ENCODE measurements at places on chromosomes 16 and 17. TPM values are rescaled to one million over a fixed set of nuclear protein-coding genes. Genes with fewer than 3 reads are reported as not detected.

DNA sequence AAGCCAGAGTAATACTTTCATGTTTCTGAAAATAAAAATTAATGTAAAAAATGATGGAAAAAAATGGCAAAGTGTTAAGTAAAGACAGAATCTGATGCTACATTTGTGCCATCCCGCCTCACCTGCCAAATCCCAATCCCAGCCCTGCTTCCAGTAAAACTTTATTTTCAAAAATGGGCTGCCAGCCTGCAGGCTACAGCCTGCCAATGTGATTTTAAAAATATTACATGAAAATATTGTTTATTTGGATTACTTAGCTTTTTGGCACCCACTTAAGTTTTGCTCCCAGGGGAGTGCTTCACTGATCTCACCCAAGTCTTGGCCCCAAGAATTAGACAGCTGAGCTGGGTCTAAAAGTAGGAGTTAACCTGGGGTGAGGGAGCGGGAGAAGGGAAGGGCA is 112.8 kb downstream of the C16orf78 start:
- H3K4me3 ChIP-seq: no peak overlapping the region
- no peak for DNase-seq
- H3K36me3 ChIP-seq: no peaks in the 10 kb centered on the region

VMO1 gene
- not detected for total RNA-seq

DNA sequence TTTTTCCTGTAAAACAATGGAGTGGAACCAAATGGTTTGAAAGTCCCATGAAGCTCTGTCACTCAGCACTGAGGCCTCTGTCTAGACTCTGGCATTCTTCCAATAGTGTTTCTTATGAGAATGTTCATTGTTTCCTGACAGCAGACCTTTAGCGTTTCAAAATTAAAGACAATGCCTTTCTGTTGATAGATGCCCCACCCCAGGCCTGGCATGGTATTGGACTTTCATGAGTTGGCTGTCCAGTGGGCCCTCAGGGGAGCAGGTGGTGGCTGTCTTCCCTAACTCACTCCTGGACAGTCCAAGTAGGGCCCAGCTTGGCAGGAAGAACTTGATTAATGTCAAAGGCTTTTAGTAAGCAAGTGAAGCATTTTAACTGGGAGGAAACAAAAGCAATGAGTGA is 186.5 kb upstream of the CCL2 start:
- H3K27me3 ChIP-seq: peaks cover 8% of the 10 kb centered on the region
- no peak overlapping the region for H3K27ac ChIP-seq
- H3K4me3 ChIP-seq: no peak overlapping the region
- no peaks in the 10 kb centered on the region for H3K36me3 ChIP-seq
- DNase-seq: no peak
- no peaks in the 10 kb centered on the region for H3K4me1 ChIP-seq

DNA sequence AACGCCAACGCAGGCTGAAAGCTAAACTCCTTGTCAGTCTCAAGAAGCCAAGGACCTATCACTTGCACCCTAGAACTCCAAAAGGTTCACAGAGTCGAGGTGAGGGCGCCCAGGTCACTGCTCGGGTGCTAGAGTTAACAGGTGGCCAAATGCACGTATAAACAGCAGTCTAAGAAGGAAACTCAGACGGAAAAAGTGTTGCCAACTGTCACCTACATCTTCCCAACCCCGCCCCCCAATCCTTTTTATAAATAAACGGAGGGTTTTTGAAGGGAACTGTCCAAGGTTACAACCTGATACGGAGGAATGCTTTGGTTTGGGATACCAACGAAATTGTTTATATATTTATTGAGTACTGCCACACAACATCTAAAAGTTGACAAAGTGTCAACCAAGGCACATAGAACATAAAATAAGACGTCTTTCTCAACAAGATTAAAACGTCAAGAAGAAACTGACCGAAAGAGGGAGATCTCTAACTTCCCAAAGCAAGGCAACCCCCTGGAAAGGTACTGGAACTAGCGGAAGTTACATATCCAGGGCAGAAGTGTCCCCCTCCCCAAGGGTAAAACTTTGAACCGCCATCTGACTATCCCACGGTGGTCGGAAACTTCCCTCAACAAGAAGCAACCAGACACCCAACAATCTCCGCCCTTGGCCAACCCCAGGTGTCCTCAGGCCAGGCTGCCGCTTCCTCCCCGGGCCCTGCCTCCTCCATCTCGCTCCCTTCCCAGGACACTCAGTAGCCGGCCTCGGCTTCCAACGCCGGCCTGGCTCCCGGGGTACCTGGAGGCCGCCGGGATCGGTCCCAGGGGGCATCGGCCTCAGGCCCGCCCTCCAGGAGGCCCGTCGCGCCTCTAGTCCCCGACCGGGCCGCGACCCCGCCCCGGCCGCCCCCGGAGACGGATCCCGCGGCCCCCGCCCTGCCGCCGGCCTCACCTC is 982 bp downstream of the SPAG9 start:
- H3K27ac ChIP-seq: peak overlapping the region; percentile 98
- DNase-seq: peak; percentile 52
- peaks cover 56% of the 10 kb centered on the region for H3K4me1 ChIP-seq
- no peaks in the 10 kb centered on the region for H3K27me3 ChIP-seq
- peak overlapping the region; percentile 99 for H3K4me3 ChIP-seq

GRCh38 chr16:66131156-66131807 is 235.2 kb upstream of the CDH5 start:
- DNase-seq: no peak
- peaks cover 94% of the 10 kb centered on the region for H3K27me3 ChIP-seq
- H3K27ac ChIP-seq: no peak overlapping the region
- H3K4me1 ChIP-seq: no peaks in the 10 kb centered on the region
- H3K36me3 ChIP-seq: no peaks in the 10 kb centered on the region
- H3K4me3 ChIP-seq: no peak overlapping the region

RAB26 gene
- total RNA-seq: 12.3 TPM

- peaks cover 22% of the 10 kb centered on the region for H3K36me3 ChIP-seq
- no peak for DNase-seq
- H3K27me3 ChIP-seq: no peaks in the 10 kb centered on the region
- H3K4me3 ChIP-seq: no peak overlapping the region
- H3K4me1 ChIP-seq: no peaks in the 10 kb centered on the region
Measured at GRCh38 chr16:75361936-75362335, 71.4 kb downstream of the CFDP1 start.

HSD17B1 gene
- 0.88 TPM for total RNA-seq

GRCh38 chr17:13544765-13545164 is 57.0 kb downstream of the HS3ST3A1 start:
- H3K27me3 ChIP-seq: no peaks in the 10 kb centered on the region
- DNase-seq: no peak
- no peaks in the 10 kb centered on the region for H3K4me1 ChIP-seq
- H3K27ac ChIP-seq: no peak overlapping the region
- no peaks in the 10 kb centered on the region for H3K36me3 ChIP-seq
- no peak overlapping the region for H3K4me3 ChIP-seq

LAT gene
- 9.7 TPM for total RNA-seq

SEPTIN12 gene
- not detected for total RNA-seq

RHBDL1 gene
- 2.4 TPM for total RNA-seq

SCARF1 gene
- total RNA-seq: 0.37 TPM

DNA sequence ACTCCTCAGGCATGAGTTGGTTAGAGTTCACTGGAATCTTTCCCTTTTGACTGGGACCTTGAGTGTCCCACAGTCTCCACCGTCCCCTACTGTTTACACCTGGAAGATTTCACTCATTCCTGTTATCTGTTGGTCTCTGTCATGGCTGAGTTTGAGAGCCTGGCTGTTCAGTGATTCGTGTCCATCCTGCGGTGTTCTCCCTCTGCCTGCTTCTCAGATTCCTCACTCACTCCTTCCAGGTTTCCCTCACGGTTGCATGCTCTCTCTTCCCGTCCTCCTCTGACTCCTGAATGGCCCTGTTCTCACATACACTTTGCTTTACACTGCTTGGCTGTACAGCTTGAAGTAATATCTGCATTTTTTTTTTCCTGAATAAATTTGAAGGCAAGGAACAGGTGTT is 24.5 kb downstream of the OR1D5 start:
- H3K27me3 ChIP-seq: peaks cover 16% of the 10 kb centered on the region
- peaks cover 9% of the 10 kb centered on the region for H3K36me3 ChIP-seq
- DNase-seq: no peak

DNA sequence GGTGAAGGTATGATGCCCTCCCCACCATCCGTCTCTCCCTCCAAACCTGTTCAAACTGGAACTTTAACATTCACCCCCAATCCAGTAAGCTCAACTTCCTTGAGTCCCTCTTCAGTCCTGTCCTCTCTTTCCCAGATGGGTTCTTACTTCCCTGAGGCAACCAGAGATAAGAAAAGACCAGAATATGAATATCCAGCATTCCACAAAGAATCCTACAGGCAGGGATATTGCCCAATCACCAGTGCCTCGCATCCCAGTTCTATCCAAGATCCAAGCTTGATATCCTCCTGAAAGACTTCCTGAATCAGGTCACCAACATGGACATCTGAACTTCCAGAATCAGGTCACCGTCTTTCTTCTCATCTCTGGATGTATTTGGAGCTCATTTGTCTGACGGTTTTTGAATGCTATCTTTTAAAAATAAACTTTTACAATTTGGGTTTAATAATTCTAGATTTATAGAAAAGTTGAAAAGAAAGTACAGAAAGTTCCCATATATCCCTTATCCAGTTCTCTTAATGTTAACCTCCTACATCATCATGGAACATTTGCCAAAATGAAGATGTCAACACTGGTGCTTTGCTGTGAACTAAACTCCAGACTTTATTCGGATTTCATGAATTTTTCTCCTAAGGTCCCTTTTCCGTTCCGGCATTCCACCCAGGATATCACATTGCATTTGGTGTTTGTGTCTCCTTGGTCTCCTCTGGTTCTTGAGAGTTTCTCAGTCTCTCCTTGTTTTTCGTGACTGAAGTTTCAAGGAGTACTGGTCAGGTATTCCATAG is 13.7 kb upstream of the COL1A1 start:
- peaks cover 44% of the 10 kb centered on the region for H3K27me3 ChIP-seq
- no peak for DNase-seq
- H3K27ac ChIP-seq: no peak overlapping the region
- H3K4me3 ChIP-seq: no peak overlapping the region
- H3K4me1 ChIP-seq: peaks cover 49% of the 10 kb centered on the region

GRCh38 chr16:69093974-69094373 is 11.5 kb upstream of the HAS3 start:
- no peaks in the 10 kb centered on the region for H3K27me3 ChIP-seq
- H3K27ac ChIP-seq: no peak overlapping the region
- H3K4me1 ChIP-seq: peaks cover 7% of the 10 kb centered on the region
- H3K4me3 ChIP-seq: no peak overlapping the region
- no peaks in the 10 kb centered on the region for H3K36me3 ChIP-seq

GPR142 gene
- total RNA-seq: not detected

DNA sequence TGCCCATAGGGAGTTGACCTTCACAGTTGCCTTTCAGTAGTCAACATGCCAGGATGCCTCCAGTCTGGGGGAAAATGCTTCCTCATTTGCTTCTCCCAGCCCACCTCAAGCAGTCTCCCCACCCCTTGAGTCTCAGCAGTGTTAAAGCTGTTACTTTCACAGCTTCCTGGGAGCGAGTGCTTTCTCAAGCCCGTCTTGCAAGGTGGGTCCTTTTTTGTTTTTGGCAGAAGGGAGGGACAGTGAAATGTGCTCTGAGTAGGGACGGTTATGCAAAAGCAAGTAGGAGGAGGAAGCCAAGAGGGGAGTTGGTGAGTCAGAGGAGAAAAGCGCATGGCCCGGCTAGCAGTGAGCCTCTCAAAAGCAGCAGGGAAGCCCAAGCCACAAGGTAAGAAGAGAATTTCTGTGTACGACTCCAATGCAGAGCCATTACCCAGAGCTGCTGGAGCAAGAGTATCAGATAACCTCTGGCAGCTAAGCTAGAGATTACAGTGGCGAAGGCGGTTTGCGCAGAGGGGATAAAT is at the start of gene CHST4:
Gene CHST4 (plus strand): TSS at position 316 of the 521 bp plus-strand sequence. CDS start 10,252 bp downstream, outside the sequence.
- H3K27ac ChIP-seq: peak within 1 kb of the TSS; percentile 96
- H3K4me3 ChIP-seq: peak within 1 kb of the TSS; percentile 81
- H3K36me3 ChIP-seq: peaks cover 48% of the 10 kb centered on the region
- DNase-seq: peak; percentile 82
- H3K4me1 ChIP-seq: peaks cover 61% of the 10 kb centered on the region

DNA sequence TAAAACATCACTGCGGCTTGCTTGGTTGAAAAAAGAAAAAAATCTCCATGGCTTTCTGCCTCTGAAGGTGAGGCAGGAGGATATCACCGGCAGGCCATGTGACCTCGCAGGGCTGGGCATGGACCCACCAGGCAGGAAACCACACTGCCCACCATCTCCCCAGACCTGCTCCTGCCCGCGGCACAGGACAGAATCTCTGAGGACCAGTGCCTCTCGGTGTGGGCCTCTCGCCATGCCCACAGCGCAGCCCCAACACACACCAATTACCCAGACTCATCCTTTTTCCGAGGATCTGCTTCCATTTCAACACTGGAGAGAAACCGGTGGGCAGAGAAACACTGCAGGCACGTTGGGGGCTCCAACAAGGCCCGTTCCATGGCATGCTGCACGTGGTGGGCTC is 16.2 kb downstream of the DNASE1 start:
- no peak overlapping the region for H3K27ac ChIP-seq
- peaks cover 77% of the 10 kb centered on the region for H3K36me3 ChIP-seq
- no peak for DNase-seq

DNA sequence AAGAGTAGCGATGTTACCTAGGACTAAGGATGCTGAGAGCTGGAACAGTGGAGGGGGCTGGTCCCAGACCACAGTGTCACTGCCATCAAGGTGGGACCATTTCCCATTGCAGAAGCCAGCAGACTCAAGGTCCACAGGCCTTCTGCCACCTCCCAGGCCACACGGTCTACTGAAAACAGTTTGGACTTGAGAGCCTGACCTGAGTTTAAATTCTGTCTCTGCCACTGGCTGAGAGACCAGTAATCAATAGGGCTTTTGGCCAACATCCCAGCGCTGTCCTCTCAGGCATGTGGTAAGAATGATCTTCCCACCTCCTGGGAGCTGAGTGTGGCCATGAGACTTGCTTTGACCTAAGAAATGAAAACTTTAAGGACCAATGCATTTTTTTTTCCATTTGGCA is 331.4 kb upstream of the CDH5 start:
- H3K36me3 ChIP-seq: no peaks in the 10 kb centered on the region
- no peak for DNase-seq
- H3K27ac ChIP-seq: no peak overlapping the region
- peaks cover 75% of the 10 kb centered on the region for H3K27me3 ChIP-seq
- H3K4me3 ChIP-seq: no peak overlapping the region

- H3K4me3 ChIP-seq: no peak overlapping the region
- H3K27me3 ChIP-seq: peaks cover 14% of the 10 kb centered on the region
- no peak for DNase-seq
- H3K36me3 ChIP-seq: no peaks in the 10 kb centered on the region
Measured at GRCh38 chr17:27921077-27921476, 27.9 kb upstream of the LYRM9 start.

DNA sequence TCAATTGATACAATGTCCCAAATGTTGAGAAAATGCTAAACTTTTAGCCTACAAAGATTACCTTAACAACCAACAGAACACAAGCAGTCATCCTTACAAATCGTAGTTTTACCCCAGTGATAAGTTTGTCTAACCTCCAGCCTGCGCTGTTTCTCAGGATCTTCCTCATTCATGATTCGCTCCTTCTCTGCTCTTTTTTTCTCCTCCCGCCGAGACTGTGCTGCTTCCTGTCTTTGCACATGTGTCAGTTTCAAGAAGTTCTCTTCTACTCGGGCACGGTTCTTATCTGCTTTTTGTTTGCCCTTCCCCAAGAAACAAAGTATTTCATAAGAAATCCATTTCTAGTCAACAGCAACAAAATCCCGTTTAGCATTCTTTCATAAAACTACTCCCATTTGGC is 10.2 kb upstream of the STRADA start:
- no peaks in the 10 kb centered on the region for H3K4me1 ChIP-seq
- H3K36me3 ChIP-seq: peaks cover 43% of the 10 kb centered on the region
- H3K27me3 ChIP-seq: no peaks in the 10 kb centered on the region
- no peak overlapping the region for H3K4me3 ChIP-seq

GRCh38 chr16:78761427-78761826 is 662.0 kb downstream of the WWOX start:
- H3K36me3 ChIP-seq: no peaks in the 10 kb centered on the region
- H3K27ac ChIP-seq: no peak overlapping the region

KRT10 gene
- total RNA-seq: 171 TPM

Data from Calu3 (cell line).